Activated naive CD4-positive, alpha-beta T cell treated with anti-CD3 and anti-CD28 coated beads for 36 hours (primary cell): ENCODE measurements at places on chromosomes 13 and 19. TPM values are rescaled to one million over a fixed set of nuclear protein-coding genes. Genes with fewer than 3 reads are reported as not detected.

DNA sequence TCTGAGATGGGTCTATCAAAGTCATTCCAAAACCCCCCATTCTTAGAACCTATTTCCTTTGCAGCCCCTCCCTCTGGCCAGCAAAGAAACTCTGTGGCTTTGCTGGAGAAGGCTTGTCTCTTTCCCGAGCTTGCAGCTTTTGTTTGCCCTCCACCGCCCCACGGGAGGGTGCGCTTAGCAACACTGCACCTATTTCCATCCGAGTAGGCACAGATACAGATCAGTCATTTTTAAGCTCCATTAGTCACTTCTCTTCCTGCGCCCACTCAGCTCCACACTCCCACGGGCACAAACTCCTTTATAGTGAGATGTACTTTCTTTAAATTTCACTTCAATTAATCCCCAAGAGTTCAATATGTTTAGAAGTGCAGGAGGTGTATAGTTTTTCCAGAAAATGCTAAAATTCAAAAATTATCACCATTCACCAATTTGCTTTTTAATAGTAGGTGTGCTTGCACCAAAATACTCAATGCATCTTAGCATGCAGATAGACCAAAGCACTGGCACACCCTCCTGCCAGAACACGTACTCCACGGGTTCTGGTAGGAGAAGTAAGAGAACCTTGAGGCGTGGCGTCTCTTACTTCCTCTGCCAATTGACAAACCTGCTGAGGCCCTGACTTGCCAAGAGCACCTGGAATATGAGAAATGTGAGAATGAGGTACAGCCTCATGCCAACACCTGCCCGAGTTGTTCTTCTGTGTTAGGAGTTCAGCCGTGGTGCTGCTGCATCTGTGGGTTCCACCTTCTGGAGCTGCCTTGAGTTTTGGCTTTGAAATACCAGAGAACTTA, 183.7 kb downstream of the TEX29 start:
- DNase-seq: no peak

The UHRF1 gene
- total RNA-seq: 129 TPM

The HIF3A gene
- total RNA-seq: not detected

The GPC6 gene
- total RNA-seq: not detected

DNA sequence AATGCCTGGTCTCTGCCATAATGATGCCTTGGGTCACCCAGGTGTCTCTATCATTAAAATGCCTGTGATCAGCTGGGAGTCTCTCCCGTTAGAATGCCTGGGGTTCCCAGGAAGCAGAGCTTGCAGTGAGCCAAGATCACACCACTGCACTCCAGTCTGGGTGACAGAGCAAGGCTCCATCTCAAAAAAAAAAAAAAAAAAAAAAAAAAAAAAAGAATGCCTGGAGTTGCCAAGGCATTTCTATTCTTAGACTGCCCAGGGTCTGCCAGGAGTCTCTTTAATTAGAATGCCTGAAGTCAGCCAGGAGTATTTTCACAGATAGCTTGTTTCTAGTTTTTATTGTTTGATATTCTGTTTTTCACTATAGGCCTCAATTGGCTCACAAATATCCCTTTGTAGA, 1552.5 kb downstream of the UQCRFS1 start:
- DNase-seq: no peak

The LHB gene
- not detected for total RNA-seq

DNA sequence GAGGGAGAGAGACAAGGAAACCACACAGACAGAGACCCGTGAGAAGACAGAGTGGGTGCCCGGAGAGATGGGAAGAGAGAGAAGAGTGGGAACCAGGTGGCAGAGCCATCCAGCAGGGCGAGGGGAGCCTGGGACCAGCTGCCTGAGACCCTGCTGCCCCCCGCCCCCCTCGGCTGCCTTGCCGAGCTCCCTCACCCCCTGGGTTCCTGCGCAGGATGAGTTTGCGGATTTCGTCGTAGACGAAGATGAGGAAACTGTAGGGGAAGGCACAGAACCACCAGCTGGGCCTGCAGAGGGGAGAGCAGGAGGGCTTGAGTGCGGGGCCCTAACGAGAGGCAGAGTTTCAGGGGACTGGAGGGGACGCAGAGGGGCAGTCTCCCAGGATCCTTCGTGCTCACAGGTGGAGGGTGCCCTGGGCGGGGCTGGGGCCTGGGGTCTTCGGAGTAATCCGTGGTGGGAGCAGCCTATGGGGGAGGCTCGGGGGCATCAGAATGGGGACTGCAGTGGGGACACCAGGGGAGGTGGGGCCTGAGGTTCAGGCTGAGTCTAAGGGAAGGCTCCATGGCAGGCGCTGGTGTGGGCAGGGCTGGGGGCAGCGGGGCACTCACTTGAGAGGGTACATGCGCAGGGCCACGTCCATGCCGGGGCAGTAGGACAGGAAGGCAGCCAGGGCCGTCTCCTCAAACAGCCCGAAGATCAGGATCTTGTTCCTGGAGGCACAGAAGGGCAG, 8.1 kb upstream of the RABAC1 start:
- no peak for DNase-seq

The PDX1 gene
- total RNA-seq: not detected

GRCh38 chr13:78736142-78736541, 77.2 kb upstream of the OBI1 start:
- no peak for DNase-seq

The CEACAM4 gene
- total RNA-seq: not detected

The GPC5 gene
- total RNA-seq: 0.38 TPM

The CPT1C gene
- 0.32 TPM for total RNA-seq

DNA sequence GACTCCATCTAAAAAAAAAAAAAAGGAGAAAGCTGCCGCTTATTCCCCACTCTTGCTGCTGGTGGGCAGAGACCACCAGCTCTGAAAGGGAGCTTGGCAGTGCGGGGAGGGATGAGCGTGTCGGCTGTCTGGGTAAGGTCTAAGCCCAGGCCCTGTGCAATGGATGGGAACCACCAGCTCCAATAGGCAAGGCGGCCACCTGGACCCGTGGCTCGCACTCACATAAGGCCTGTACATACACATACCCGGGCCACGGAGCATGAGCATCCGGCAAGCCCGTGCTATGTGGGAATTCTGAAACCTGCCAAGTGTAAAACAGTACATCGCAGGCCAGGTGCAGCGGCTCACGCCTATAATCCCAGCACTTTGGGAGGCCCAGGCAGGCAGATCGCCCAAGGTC, 56.6 kb upstream of the USE1 start:
- no peak for DNase-seq

GRCh38 chr13:44142540-44142867, 231.1 kb upstream of the SERP2 start:
- no peak for DNase-seq

The C19orf85 gene
- not detected for total RNA-seq

GRCh38 chr13:60261432-60262351, 98.0 kb upstream of the DIAPH3 start:
- DNase-seq: no peak
